ENCODE measurements at places on chromosomes 13 and 19.
A peak's percentile ranks its signal among the peaks of the same experiment; 100 is the strongest.

- no peak for DNase-seq
Observed at GRCh38 chr13:75512253-75512652, 25.4 kb downstream of the COMMD6 start.

DNA sequence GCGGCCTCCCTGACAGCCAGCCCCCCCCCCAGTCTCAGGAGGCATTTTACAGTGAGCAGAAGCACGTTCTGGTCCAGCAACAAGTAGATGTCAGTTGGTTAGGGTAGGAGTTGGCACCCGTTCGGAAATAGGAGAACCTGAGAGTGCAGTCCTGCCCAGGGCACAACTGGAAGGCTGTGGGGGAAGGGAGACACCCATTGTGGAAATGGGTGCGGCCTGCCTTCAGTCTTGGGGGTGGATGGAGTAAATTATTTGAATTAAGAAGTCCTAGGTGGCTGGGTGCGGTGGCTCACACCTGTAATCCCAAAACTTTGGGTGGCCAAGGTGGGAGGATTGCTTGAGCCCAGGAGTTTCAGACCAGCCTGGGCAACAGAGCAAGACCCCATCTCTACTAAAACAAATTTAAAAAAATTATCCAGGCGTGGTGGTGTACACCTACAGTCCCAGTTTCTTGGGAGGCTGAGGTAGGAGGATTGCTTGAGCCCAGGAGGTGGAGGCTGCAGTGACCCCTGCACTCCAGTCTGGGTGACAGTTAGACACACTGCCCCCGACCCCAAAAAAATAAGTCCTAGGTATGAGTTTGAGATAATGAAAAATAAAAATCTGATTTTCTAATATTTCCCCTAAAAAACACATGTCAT lies 1.2 kb downstream of the CIRBP start:
- no peak for DNase-seq

- DNase-seq, result peak; percentile 51
Observed at GRCh38 chr13:102799426-102800144, 666 bp downstream of the BIVM start.

DNA sequence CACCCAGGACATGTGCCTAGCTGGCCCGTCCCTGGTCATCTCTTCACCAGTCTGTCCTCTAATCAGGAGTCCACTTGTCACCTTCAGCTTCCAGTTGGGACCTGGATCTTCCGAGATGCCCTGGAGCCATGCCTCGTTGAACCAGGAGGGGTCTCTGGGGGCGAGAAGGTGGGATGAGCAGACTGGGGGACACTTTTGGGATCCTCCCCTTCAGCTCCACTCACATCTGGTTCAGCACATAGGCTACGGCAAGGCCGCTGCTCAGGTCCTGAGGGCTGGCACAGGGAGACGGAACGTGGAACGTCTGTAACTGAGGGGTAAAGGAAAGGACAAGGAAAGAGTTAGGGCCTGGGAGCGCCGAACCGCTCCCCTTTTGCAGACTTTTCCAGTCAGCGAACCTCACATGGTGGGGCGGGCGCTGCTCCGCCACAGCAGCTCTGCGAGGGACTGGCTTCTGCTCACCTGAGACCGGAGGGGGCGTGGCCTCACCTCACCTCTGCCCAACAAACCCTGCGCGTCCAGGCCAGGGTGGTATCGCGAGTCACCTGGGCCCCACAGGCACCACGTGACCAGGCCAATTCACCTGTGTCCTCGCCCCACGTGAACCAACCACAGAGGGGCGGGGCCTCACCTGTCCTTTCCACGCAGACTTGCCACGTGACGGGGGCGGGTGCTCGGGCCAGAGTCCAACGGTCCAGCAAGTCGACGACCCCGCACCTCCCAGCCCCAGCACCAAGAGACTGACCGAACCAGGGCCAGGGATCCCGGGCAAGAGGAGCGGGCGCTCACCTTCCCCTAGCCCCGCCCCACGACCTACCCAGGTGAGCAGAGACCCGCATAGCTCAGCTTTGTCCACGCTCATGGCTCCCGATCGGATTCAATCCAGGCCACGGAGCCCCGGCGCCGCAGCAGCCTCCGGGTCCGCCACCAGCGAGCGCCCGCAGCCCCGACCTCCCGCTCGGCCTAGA lies at the start of gene HOOK2:
Gene HOOK2 (minus strand): TSS at position 965 of the 968 bp plus-strand sequence. CDS start 103 bp downstream, at position 862.
- DNase-seq, result no peak

DNA sequence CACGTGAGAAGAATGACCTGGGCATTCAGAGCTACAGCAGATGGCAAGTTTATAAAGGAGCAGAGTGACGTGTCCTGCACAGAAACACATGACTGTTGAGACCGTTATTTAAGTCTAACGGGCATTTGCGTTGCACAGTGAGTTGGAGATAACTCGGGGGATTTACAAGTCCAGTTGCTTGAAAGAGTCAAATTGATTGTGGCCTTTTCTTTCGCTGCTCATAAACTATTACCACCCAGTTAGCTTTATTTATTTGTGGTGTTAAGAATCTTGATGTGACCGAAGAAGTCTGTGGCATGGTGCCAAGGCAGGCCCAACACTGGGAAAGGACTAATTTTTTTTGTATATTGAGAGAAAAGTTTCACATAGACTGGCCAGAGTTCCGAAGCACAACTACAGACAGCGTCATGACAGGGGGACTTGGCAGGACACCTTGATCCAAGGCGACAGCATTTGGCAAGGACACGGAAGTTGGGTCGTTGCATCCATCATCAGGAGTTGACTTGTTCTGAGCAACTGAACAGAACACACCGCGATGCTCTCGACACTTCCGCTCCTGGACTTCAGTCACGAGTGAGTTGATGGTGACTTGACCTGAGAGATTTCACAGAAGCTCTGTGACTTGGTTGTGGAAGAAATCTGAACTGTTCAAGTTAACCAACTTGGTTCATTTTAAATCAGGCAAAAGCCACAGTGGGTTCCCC lies 11.9 kb upstream of the PTOV1 start:
- DNase-seq, result no peak

GRCh38 chr13:41821238-41821594 lies 139.7 kb downstream of the VWA8 start:
- DNase-seq, result no peak

Measured in ELR (cell line).